Activated T-cell treated with anti-CD3 and anti-CD28 coated beads, Interleukin-2, amount 50 U/mL, for 1 hour (primary cell): ENCODE measurements at places on chromosomes 1 and 21.

GRCh38 chr21:39073063-39073462 lies 110.2 kb downstream of the PSMG1 start:
- DNase-seq: no peak

DNA sequence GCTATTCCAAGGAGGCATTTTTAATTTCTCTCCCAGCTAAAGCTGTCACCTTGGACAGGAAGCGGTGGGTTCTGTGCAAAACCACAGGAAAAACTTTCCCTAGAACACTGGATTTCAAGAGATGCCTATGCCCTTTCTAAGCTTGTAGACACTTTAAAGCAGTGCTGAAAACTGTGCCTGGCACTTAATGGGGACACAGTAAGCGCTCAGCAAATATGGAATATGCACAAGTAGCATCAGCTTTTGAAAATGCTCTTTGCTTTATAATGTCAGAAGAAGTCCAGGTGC lies 50.9 kb upstream of the TARBP1 start:
- no peak for DNase-seq

GRCh38 chr1:25245809-25246599 lies 1.2 kb downstream of the RSRP1 start:
- no peak for DNase-seq

DNA sequence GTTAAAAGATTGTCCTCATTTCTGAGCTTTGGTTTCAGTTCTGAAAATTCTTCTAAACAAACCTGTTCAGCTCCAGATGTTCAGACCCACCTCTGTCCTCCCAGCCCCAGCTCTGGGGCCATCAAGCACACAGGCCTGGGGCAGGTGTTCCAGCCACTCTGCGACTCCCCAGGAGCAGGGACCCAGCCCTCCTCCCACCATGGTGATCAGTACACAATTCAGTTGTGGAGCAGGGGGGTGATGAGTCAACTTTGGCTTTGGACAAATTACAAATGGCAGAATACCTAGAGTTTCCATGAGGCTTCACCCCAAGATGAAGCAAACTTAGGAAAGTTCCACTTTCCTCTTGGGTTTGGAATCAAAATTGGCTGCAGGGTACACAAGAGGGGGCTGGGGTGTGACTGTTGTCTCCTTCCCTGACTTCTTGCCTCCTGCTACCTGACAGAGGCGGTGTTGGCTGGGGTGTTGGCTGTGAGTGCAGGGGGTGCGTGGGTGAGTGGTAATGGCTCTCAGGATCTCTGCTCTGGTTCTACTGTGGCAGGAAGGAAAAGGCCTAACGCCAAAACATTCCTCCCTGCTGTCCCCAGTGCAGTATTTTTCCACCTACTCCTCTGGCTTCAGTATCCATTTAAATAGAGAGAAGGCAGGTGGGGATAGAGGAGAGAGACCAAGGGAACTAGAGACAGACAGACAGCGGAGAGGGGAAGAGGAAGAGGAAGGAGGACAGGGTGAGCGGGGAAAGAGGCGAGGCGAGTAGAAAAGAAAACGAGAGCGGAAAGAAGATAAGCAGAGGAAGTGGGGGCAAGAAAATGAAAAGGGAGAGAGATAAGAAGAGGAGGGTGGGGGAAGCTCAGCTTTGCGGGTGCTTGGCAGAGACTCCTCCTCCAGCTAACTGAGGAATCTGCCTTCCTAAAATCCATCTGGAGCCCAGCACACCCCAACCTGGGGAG lies 20.6 kb upstream of the LRRN2 start:
- no peak for DNase-seq

- no peak for DNase-seq
Measured at GRCh38 chr1:231602673-231602984, 24.0 kb upstream of the DISC1 start.

GRCh38 chr1:227742738-227743715 lies 7.8 kb downstream of the SNAP47 start:
- DNase-seq: no peak
